ENCODE measurements at places on chromosomes 3 and 15.

GRCh38 chr3:108823227-108823626, 641 bp downstream of the TRAT1 start:
- DNase-seq: no peak

DNA sequence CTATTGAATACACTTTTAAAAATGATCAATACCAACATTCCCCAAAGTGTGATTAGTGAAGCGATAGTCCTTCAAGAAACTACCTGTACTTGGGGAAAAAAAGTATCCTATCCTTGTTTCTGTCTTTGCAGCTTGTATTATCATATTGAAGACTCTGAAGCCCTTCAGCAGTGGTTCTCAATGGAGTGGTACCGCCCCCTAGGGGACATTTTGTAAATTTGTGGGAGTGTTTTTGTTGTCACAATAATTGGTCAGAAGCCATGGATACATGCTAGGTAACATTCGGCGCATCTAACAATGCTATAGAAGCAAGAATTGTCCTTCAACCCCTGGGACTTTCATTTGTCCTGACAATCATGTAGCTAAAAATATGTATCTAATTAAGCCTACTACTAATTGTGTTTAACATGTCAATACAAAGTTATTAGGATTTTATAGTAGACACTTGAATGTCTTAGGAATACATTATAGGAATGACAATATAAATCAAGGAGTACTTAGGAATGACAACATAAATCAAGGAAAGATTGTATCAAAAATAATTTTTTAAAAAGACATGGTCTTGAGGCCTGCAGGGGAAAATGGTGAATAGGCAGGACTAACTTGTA, 53.7 kb downstream of the NMD3 start:
- peak; percentile 65 for DNase-seq

GRCh38 chr15:26771578-26772153, 1.2 kb downstream of the GABRB3 start:
- DNase-seq: peak; percentile 17

DNA sequence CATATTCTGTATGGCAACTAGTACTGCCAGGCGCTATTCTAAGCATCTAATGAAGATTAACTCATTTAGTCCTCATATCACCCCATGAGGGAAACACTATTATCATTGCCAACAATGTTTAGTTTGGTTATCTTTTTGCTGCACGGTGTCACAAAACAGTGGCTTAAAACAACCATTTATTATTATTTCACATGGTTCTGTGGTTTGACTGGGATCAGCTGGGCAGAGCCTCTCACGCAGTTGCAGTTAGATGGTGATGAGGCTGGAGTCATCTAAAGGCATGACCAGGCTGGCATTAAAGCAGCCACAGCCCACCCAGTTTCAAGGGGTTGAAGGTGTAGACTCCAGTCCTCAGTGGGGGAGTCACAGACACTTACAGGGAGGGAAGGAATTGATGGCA, 32.8 kb upstream of the RASA2 start:
- DNase-seq: no peak

DNA sequence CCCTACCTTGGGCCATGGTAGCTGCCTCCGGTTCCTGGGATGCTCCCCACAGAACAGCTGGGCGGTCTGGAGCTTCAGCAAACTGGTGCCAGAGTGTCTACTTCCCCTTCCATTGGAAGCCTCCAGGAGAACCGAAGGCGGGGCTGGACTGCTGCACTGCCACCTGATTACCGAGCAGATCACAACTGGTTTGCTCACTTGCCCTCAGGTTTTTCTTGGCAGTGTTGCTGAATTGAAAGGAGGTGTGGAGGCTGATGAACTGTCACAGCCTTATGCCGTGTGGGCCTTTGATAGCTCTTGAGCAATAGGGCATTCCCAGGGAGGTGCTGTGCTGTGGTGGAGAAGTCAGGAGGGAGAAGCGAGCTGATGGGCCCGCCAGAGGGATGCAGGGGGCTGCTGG, at the start of gene TGM5:
TSS of gene TGM5 (minus strand) at position 95 of the 400 bp plus-strand sequence. CDS start at position 16, 79 bp downstream.
- DNase-seq: no peak

GRCh38 chr3:14413381-14414071, 11.1 kb downstream of the SLC6A6 start:
- peak; percentile 51 for DNase-seq

- DNase-seq: no peak
Observed at GRCh38 chr3:186978712-186979111, 48.4 kb downstream of the ST6GAL1 start.

GRCh38 chr3:23324745-23325144, 121.6 kb downstream of the UBE2E2 start:
- DNase-seq: peak; percentile 67

GRCh38 chr3:112619295-112619694, 21.6 kb downstream of the CCDC80 start:
- no peak for DNase-seq

GRCh38 chr15:63044645-63045464, 2.3 kb downstream of the TPM1 start:
- peak; percentile 85 for DNase-seq

- no peak for DNase-seq
Observed at GRCh38 chr3:12839156-12839946, 2.0 kb downstream of the RPL32 start.

GRCh38 chr3:160697637-160698380, 20.8 kb downstream of the ARL14 start:
- DNase-seq: peak; percentile 68

- DNase-seq: no peak
Observed at GRCh38 chr15:92118936-92119325, 265.4 kb downstream of the SLCO3A1 start.

- DNase-seq: no peak
Observed at GRCh38 chr3:42495393-42495792, 7.0 kb upstream of the VIPR1 start.

- DNase-seq: no peak
Observed at GRCh38 chr3:126117212-126117611, 33.3 kb upstream of the SLC41A3 start.

GRCh38 chr15:63067306-63067705, 24.8 kb downstream of the TPM1 start:
- peak; percentile 13 for DNase-seq

- DNase-seq: no peak
Observed at GRCh38 chr15:81047928-81048327, 47.2 kb downstream of the TLNRD1 start.

- no peak for DNase-seq
Observed at GRCh38 chr3:112561484-112561733, 353 bp downstream of the ATG3 start.

- no peak for DNase-seq
Observed at GRCh38 chr3:64240959-64241358, 15.7 kb upstream of the PRICKLE2 start.

GRCh38 chr3:32405155-32405554, 13.5 kb downstream of the CMTM7 start:
- peak; percentile 34 for DNase-seq

- DNase-seq: peak; percentile 81
Observed at GRCh38 chr3:101119535-101119934, 126.3 kb upstream of the ABI3BP start.

DNA sequence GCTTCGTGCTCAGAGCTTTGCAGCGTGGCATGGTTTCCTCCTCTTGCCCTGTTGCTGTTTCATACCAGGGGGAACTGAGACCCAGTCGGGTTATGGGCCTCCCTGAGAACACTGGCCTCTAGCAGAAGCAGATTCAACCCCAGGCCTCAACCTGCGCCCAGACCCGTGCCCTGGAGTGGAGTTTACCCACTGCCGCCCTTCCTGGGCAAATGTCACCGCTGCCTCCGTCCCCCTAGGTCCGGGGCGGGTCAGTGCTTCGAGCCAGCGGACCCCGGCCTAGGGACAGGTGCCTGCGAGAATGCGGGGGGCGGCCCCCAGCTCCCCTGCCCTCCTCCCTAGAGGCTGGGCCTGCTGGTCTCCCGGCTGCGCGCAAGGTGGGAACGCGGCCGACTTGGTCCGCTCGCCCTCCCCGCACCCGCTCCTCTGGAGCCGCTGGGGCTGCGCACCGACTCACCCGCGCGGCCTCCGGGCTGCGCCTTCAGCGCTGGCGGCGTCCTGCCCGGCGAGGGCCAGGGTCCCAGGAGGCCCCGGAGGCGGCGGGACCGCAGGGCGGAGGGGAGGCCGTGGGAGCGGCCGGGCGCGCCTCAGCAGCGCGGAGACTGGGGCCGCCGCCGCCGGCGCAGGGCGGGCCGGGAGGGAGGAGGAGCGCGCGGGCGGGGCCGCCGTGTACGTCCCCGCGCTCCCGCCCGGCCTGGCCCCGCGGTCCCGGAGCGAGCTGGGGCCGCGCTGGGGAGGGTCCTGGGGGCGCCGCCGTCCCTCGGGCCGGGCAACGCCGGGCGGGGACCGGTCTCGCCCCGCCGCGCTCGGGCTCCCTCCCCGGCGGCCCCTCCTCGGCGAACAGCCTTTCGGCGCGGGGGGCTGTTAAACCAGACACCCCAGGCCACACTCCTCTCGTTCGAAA, at the start of gene PIGZ:
TSS of gene PIGZ (minus strand) at position 601 of the 901 bp plus-strand sequence. CDS start 16,802 bp downstream, outside the sequence.
- DNase-seq: peak; percentile 29

DNA sequence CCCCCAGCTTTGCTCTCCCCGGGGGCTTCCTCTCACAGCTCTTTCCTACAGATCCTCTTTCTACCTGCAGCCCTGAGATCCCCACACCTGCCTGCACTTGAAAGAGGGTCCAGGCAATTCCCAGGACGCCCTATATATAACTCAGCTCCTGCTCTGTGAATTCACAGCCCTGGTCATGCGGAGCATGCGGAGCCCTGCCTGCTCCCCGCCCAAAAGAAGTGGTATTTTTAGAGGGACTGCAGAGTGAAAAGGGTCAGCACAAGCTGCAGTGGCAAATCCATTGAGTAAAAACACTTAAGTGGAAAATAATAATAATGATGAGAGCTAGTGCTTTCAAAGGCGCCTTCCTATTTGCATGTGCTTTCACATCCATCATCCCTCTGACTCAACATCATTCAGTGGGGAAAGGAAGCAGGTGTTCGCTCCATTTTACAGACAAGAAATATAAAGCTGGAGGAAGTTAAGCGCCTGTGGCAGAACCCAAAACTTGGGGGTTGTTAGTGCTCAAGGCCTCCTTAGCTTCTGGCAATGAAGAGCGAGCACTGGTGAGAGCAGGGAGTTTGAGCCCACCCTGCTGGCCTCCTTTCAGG, 76.3 kb upstream of the LIPC start:
- DNase-seq: no peak

DNA sequence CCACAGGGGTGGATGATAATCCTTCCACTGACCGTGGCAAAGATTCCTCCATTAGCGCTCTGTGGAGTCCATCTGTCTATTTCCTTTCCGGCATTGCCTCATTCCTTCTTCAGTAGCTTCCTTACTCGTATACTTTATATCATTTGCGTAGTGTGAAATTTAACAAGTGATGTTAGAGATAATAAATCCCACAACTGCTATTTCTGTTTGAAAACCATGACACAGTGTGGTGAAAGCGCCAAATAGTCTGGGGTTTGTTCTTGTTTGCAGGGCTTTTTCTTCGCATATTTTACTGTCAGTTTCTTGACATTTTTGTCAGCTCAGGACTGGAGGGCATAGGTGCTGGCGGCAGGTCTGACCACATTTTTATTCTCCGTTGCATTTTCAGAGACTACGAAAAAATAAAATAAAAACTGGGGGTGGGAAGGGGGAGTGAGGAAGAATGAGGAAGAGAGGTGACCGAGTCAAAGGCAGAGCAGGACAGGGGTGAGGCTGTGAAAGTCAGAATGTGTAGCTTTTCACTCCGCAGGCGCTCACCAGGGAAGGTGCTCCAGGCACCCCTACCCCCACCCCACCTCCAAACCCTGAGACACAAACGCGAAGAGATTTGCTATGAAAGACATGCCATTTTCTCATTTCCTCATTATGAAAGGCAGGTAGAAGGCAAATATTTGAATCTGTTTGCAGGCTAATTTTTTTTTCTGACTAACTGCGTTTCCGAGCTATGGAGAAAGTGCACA, 965.0 kb downstream of the MCTP2 start:
- DNase-seq: no peak

DNA sequence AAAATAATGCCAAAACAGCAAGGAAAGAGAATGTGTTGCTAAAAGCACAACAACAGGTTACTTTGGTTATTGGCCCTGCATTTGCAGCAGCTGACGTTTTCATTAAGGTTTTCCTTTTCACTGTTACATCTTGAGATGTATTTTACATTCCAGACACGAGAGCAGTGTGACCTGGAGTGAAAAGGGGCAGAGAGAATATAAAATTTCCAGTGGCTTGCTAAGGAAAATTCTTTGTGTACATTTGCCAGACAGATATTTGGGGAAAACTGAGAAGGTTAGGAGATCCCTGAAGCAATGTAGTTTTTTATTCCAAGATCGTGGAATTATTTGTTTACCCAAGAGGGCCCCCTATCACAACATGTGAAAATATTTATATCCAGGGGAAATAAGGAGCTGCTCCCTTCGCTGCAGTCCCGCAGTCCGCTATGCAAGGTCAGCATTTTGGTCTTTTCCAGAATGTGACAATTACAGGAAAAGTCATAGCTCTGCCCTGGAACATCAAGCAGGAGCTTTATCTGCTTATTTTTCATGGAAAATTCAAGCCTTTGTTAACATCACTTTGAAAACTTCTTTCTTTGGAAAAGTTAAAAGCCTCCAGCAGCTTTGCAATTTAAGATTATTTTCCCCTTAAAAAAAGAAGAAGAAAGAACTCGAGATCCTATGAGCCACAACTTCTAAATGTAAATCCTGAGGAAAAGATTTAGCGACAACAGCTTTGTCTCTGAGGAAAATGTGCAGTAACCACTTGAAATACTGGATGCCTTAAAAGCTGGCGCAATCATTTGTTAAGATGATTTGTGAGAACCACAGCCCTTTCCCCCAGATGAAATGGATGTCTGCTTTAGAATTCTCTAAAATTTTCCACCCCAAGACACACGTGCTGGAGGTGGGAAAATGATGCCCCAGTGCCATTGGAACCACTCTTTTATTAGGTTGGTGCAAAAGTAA, 256.4 kb upstream of the TPM1 start:
- peak; percentile 54 for DNase-seq

- DNase-seq: no peak
Observed at GRCh38 chr3:55716044-55716443, 228.9 kb upstream of the WNT5A start.

DNA sequence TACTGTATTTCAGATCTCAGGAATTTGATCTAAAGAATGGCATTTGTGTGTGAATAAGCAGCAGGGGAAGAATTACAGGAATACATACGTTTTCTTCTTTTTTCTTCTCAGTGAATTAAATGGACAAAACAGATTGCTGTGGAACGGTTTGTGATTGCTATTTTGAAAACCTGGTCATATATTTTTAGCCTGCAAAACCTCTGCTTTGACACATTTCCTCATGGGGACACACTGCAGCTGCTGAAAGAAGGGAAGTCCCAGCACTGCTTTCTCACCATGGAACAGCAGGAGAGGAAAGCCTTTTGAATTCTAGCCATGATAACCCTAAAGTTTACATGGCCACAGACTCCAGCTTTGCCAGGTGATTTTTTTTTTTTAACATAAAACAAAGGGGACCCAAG, 315.0 kb downstream of the OXSM start:
- no peak for DNase-seq

GRCh38 chr3:107421170-107421792, 44.0 kb downstream of the CCDC54 start:
- peak; percentile 79 for DNase-seq

GRCh38 chr3:13070391-13071070, 2.7 kb downstream of the IQSEC1 start:
- no peak for DNase-seq

DNA sequence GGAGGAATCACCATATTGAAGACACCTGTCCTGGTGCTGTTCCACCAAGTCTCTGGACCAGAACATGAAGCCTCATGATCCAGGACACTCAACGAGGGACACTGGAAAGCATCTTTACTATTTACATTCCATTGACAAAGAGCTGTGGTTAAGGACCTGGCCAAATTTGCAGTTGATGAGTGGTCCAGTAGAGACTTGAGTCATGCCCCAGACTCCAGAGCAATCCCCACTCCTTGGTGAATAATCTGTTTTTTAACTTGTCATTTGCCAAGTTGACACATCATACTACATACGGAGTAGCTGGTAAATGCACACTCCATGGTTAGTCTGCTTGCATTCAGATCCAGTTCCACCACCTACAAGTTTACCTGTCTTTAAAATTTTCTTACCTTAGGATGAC, 1.2 kb upstream of the COL6A6 start:
- peak; percentile 22 for DNase-seq

Measured in fibroblast of skin of scalp (primary cell).